ENCODE measurements at places on chromosomes 7 and 10.

DNA sequence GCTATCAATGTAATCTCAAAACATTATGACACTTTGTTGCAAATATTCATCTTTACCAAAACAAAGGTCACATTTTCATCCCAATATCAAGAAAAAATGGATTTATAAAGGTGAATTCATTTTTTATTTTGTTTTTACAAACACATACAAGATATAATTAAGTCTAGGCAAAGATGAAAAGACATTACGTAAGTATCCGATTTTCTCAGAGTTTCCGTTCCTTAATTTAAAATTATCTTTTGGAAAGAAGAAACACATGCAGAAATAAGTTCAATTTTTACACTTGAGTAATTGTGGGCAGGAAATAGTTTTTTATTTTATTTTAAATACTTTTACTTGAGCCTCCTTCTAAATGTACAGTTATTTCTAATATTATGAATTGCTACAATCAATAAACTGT lies 24.6 kb downstream of the RTKN2 start:
- DNase-seq = no peak
- H3K36me3 ChIP-seq = no peaks in the 10 kb centered on the region
- H3K4me1 ChIP-seq = no peaks in the 10 kb centered on the region
- peak overlapping the region; percentile 6 for H3K27ac ChIP-seq
- no peak overlapping the region for H3K4me3 ChIP-seq
- no peaks in the 10 kb centered on the region for H3K27me3 ChIP-seq

DNA sequence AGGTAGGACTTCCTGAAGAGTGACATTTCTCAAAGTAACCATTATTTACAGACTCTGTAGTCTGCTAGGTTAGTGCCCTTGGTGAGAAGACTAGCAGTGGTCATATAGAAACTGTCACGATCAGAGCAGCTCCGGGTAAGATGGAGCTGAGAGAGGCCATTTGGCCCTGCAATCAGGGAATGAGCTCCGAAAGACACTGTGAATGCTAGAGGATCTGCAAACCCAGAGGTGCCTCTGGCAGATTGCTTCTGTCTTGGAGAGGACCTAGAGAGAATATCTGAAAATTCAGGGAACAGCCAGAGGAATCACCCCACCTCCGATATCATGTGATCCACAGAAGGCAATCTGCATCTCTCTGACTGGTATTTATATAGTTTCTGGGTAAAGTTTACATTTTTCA lies 246.9 kb upstream of the KMT2E start:
- no peaks in the 10 kb centered on the region for H3K36me3 ChIP-seq
- H3K27me3 ChIP-seq = no peaks in the 10 kb centered on the region
- no peak for DNase-seq
- H3K4me1 ChIP-seq = no peaks in the 10 kb centered on the region

DNA sequence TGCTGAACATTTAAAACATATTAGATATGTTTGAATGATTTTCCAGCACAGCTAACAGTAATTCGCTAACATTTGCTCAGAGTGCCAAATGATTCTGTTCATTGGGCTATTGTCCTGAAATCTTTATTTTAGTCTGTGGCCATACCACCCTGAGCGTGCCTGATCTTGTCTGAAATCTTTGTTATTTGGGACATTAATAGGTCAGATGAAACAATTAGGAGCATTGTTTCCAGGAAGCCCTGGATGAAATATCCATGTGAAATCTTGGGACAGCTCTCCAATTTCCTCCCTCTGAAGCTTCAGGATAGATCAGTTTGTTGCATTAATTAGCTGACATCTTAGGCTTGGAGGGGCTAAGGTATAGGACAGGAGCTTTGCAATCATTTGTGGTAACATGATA lies 512.0 kb downstream of the KIF20B start:
- H3K36me3 ChIP-seq = no peaks in the 10 kb centered on the region
- no peaks in the 10 kb centered on the region for H3K4me1 ChIP-seq
- H3K4me3 ChIP-seq = no peak overlapping the region
- no peaks in the 10 kb centered on the region for H3K27me3 ChIP-seq
- no peak for DNase-seq

DNA sequence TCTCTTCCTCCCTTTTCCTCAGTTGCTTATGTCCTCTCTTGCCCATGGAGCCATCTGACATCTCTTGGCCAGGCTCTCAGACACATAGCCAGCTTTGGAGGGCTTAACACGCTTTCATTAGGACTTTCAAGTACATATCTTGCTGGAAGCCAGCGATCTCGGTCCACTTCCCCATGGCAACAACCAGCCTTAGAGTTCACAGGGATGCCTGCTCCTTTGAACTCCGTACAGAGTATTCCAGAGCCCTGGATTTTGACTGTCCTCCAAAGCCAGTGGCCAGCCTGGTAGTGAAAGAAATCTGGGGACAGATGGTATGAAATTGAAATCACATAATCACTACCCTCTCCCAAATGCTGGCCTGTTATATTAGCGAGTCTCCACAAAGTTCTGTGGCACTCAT lies 370.5 kb upstream of the NPVF start:
- H3K4me3 ChIP-seq = no peak overlapping the region
- no peak for DNase-seq
- H3K27ac ChIP-seq = peak overlapping the region; percentile 75
- H3K4me1 ChIP-seq = peaks cover 8% of the 10 kb centered on the region
- H3K36me3 ChIP-seq = no peaks in the 10 kb centered on the region

- no peak for DNase-seq
- no peaks in the 10 kb centered on the region for H3K27me3 ChIP-seq
- H3K27ac ChIP-seq = no peak overlapping the region
- H3K4me1 ChIP-seq = peaks cover 15% of the 10 kb centered on the region
- peaks cover 14% of the 10 kb centered on the region for H3K36me3 ChIP-seq
- no peak overlapping the region for H3K4me3 ChIP-seq
Measured at GRCh38 chr7:1892011-1892965, 222.2 kb downstream of the ELFN1 start.

GRCh38 chr7:298375-298702 lies 8.4 kb downstream of the FOXL3 start:
- no peak overlapping the region for H3K4me3 ChIP-seq
- H3K4me1 ChIP-seq = no peaks in the 10 kb centered on the region
- H3K27me3 ChIP-seq = no peaks in the 10 kb centered on the region
- DNase-seq = no peak

- no peak overlapping the region for H3K27ac ChIP-seq
- no peaks in the 10 kb centered on the region for H3K27me3 ChIP-seq
- DNase-seq = peak; percentile 30
- no peaks in the 10 kb centered on the region for H3K36me3 ChIP-seq
- no peaks in the 10 kb centered on the region for H3K4me1 ChIP-seq
- no peak overlapping the region for H3K4me3 ChIP-seq
Measured at GRCh38 chr10:46253076-46254006, 33.5 kb upstream of the ANTXRL start.

DNA sequence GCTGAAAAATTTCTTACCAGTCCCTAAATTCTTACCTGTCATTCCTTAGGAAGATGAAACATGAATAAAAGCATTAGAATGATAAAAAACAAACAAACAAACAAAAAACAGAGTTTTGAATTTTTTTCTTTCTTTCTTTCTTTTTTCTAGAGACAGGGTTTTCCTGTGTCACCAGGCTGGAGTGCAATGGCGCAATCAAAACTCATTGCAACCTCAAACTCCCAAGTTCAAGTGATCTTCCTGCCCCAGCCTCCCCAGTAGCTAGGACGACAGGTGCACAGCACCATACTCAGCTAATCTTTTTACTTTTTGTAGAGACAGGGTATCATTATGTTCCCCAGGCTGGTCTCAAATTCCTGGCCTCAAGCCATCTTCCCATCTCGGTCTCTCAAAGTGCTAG lies 26.5 kb downstream of the NT5C2 start:
- H3K4me3 ChIP-seq = no peak overlapping the region
- DNase-seq = no peak
- H3K27me3 ChIP-seq = no peaks in the 10 kb centered on the region
- H3K27ac ChIP-seq = no peak overlapping the region
- H3K4me1 ChIP-seq = no peaks in the 10 kb centered on the region

DNA sequence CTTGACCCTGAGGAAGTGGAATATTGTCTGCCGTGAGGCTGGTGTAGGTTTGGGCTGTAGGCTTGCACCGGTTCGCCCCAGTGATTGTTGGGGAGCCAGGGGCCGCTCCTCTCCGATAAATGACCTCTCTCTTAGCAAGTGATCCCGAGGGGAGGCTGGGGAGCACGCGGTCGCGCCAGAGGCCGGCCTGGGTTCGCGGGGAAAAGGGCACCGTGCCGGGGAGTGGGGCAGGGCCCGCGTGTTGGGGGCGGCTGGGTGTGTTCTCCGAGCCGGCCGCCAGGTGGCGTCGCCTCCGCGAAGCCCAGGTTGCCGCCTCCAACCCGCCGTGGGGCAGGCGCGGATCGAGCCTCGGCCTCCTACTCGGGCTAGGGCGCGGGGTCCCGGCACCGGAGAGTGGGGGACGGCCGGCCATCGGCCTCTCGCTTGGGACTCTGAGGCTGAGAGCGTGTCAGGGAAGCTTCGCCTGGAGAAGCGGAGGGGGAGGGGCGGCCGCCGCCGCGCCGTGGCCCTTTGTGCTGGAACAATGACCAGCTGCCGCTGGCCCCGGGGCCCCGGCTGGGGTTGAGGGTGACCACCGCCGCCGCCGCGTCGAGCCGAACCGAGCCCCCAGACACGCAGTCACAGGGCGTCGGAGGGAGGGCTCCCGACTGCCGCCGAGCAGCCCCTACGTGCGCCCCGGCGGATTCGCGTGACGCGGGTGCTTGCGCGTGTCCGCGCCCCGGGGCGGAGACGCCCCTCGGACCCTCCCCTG lies 442 bp upstream of the LZTS2 start:
- peak overlapping the region; percentile 56 for H3K4me3 ChIP-seq
- no peaks in the 10 kb centered on the region for H3K27me3 ChIP-seq
- no peaks in the 10 kb centered on the region for H3K4me1 ChIP-seq
- peak; percentile 81 for DNase-seq

DNA sequence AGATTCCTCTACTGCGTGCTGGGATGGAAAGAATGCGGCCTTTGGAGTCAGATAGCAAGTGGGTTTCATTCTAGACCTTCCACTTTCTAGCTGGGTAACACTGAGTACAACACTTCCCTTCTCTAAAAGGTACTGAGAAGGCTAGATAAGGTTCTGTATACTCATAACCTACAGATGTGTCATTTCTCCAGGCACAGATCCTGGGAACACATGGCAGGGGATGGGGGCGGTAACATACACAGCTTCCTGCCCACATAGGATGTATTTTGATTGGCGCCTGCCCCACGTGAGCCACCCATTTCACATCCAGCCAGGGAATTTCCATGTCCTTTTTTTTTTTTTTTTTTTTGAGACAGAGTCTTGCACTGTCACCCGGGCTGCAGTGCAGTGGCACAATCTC lies 31.8 kb downstream of the KLRG2 start:
- no peak overlapping the region for H3K4me3 ChIP-seq
- H3K36me3 ChIP-seq = no peaks in the 10 kb centered on the region
- no peaks in the 10 kb centered on the region for H3K4me1 ChIP-seq
- no peak overlapping the region for H3K27ac ChIP-seq
- DNase-seq = no peak

- no peaks in the 10 kb centered on the region for H3K27me3 ChIP-seq
- no peaks in the 10 kb centered on the region for H3K36me3 ChIP-seq
- no peak overlapping the region for H3K4me3 ChIP-seq
- no peak overlapping the region for H3K27ac ChIP-seq
Measured at GRCh38 chr10:72082856-72083789, 5.2 kb downstream of the SPOCK2 start.

GRCh38 chr7:88072715-88073055 lies 138.6 kb downstream of the ADAM22 start:
- no peak overlapping the region for H3K4me3 ChIP-seq
- peaks cover 7% of the 10 kb centered on the region for H3K27me3 ChIP-seq
- no peak for DNase-seq
- H3K4me1 ChIP-seq = no peaks in the 10 kb centered on the region

All from liver (tissue), 10 donors.